ENCODE measurements at places on chromosomes 2 and 18. TPM values are rescaled to one million over a fixed set of nuclear protein-coding genes. Genes with fewer than 3 reads are reported as not detected.

- H3K4me1 ChIP-seq: no peaks in the 10 kb centered on the region
- H3K27ac ChIP-seq: no peak overlapping the region
- no peak for DNase-seq
Measured at GRCh38 chr2:134504586-134505336, 214.0 kb downstream of the TMEM163 start.

GRCh38 chr18:6882401-6882800 is 152.9 kb downstream of the ARHGAP28 start:
- H3K27ac ChIP-seq: no peak overlapping the region
- no peak overlapping the region for H3K4me3 ChIP-seq
- no peak for DNase-seq
- H3K27me3 ChIP-seq: no peaks in the 10 kb centered on the region
- no peaks in the 10 kb centered on the region for H3K36me3 ChIP-seq
- no peaks in the 10 kb centered on the region for H3K4me1 ChIP-seq

- H3K4me3 ChIP-seq: no peak overlapping the region
- no peaks in the 10 kb centered on the region for H3K27me3 ChIP-seq
- DNase-seq: no peak
- no peaks in the 10 kb centered on the region for H3K36me3 ChIP-seq
- H3K27ac ChIP-seq: no peak overlapping the region
- H3K4me1 ChIP-seq: no peaks in the 10 kb centered on the region
Measured at GRCh38 chr2:68086166-68086565, 23.4 kb upstream of the C1D start.

MATN3 gene
- total RNA-seq: not detected

TMEM247 gene
- not detected for total RNA-seq
